ENCODE measurements at places on chromosomes 6 and 20.

- DNase-seq: no peak
Measured at GRCh38 chr6:12336121-12336971, 46.2 kb downstream of the EDN1 start.

GRCh38 chr20:31595654-31596411 is 9.3 kb upstream of the ID1 start:
- no peak for DNase-seq

GRCh38 chr20:17971300-17972013 is 2.6 kb downstream of the MGME1 start:
- DNase-seq: no peak

DNA sequence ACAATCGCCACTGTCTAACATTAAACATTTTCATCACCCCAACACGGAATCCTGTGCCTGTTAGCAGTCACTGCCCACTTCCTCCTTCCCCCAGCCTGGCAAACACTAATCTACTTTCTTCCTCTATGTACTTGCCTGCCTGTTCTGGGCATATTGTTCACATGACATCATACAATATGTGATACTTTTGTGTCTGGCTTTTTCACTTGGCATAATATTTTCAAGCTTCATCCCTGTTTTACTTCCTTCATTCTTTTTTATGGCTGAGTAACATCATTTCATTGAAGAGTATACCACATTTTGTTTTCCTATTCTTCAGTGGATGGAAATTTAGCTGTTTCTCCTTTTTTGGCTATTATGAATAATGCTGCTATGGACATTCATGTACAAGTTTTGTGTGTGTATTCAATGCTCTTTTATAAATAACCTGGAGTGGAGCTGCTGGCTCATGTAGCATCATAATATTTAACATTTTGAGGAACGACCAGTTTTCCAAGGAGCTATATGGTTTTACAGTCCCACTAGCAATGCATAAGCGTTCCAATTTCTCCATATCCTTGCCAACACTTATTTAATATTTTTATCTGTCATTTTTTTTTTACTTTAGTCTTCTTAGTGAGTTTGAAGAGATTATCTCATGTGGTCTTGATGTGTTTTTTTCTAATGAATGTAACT is 360.1 kb downstream of the HDGFL1 start:
- no peak for DNase-seq

DNA sequence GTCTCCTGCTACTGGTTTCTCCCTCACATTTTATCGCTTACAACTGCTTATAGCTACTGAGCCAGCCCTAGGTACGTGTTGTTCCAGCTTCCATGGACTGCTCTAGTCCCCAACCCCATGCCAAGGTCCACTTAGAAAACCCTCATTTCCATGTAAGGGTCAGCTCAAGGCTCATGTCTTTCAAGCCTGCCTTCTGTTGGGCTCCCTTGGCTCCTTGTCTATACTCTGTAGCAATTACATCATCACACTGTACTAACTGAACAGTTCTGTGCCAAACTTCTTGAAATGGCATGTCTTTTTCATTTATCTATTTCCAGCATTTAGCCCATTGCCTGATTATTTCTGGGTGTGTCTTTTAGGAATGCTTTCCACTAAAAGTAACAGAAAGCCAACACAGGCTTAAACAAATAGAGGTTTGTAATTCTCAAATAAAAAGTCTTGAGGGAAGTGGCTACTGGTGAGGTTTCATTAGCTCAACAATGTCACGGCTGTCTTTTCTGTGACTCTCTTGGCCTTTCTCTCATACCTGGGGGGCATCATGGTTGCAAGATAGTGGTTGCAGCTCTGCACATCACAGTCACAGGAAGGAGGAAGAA is 317.6 kb downstream of the TPBG start:
- DNase-seq: no peak

- DNase-seq: no peak
Measured at GRCh38 chr6:104736545-104736944, 123.2 kb downstream of the HACE1 start.

DNA sequence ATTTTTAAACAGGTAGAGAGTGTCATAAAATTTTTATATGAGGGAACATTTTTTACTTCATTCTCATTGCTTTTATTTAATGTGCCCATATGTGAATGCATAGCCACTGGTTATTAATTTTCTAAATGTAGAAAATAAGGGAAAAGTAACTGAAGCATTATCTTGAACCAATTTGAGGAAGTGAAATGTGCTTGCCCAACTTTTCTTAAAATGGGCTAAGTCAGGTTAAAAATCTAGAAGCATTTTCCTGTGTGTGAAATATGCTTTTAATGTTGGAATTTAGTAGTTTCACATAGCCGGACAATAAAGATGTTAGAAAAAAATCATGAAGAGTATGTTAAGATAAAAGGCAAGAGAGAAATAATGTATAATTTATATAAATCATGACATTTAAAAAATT is 3.8 kb downstream of the SEC23B start:
- DNase-seq: no peak

DNA sequence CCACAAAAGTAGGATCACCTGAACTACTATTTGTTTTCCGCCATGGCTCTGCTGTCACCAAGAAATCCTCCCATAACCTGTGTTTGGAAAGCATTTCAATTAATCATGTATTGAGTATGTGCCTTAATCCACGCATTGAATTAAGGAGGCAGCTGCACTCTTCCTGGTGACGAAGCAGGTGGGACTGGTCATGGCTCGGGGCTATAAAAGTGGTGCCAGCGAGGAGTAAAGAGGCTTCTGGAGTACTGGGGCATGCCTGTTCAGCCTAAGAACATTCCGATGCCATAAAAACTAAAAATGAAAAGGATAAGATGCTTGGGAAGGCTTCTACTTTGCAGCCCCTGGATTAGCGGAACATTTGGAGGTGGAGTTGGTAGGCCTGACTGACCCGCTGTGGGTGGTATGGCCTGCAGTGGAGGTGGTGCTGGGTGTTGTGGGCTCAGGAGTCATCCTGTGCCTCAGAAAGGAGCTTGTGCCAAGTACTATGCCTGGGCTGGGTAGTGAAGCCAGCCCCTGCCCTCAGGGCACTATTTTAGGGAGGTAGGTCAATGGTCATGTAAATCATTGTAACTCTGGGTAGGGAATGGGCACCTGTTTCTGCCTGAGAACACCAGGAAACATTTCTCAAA is 110.5 kb downstream of the B3GAT2 start:
- DNase-seq: no peak

- DNase-seq: no peak
Measured at GRCh38 chr20:35629427-35630145, 14.0 kb downstream of the SPAG4 start.

DNA sequence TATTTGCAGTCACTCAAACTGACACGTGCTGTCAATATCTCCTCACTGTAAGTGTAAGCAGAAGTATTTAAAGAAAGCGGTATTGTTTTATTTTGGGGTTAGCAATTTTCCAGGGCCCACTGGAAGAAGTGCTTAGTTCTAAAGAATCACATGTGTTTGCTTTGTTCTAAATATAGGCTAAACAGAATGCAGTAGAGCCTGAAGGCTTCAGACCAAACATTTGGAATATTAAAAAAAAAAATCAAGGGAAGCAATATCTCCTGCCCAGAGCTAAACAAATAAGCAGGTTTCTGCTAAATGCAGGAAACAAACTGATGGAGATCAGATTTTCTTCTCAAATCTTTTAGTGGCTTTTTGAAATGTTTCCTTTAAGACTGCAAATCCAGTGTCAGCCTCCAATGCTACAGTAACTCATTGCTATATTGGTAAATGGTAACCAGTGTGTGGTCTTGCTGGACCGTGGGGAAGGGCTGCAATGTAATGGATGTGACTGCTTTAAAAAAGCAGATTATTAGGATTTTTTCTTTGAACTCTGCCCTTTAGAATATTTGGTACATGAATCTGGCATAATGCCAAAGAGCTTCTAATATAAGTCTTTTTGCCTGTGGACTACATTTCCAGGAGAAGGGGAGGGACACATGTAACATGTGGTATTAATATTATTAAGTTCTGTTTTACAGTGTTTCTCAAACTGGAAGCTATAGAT is 317.1 kb upstream of the FERMT1 start:
- no peak for DNase-seq

Data from NCI-H1930 (cell line).